Fibroblast of skin of right biceps (primary cell): ENCODE measurements at places on chromosomes 6 and 20.

DNA sequence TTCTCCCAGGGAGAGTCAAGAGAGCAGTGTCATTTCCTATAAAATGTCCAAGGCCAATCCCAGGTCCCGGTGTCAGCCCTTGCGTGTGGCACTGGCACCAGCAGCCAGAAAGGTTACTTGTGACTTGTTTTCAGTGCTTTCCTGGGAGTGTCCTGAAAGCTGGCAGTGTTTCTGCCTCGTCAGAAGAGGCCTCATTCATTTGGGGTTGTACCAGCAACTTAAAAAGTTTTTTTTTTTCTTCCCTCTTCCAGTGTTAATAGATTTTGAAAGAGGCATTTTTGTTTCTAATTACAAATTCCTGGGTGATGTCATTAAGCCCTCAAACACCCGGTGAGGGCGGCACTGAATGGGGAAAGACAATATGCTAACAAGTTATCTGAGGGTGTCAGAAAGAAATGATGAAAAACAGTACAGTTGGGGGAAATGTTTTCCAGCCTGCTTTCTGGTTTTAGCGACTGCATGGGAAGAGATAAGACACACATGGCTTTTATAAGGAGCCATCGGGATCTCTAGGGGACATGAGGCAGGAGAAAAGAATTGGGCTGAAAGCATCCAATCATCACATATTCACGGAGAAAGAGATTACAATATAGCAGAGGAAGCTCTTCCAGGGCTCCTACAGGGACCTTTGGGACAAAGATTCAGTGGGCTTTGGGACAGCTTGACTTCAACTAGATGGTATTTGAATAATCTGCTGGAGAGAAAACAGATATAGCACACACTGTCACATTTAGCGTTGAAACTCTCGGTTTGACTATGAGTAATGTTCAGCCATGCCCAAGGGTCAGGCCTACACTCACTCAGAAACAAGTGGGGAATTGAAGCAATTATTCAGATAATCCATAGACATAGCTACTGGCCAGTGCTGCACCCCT, 153.0 kb downstream of the BCAS1 start:
- DNase-seq, result peak; percentile 91

- no peak for DNase-seq
These were observed 367.2 kb downstream of the SMOC2 start for GRCh38 chr6:168808232-168808631.

DNA sequence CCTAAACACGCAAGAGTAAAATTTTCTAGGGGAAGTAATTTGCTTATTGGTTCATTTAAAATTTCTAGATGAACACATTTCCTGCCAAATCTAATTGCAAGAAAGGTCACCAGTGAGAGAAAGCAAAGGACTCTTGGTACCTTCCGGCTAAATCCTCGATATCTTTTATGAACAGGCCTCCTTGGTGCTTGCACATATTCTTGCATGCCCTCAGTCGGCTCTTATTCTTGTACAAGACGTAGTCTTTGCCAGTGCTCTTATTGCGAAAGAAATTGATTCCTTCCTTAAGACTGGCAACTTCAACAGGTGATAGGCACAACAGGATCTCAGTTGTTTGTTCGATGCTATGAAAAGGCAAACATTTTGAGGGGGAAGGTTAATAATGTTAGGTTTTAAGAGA, 141.7 kb upstream of the CARMIL1 start:
- DNase-seq, result no peak

DNA sequence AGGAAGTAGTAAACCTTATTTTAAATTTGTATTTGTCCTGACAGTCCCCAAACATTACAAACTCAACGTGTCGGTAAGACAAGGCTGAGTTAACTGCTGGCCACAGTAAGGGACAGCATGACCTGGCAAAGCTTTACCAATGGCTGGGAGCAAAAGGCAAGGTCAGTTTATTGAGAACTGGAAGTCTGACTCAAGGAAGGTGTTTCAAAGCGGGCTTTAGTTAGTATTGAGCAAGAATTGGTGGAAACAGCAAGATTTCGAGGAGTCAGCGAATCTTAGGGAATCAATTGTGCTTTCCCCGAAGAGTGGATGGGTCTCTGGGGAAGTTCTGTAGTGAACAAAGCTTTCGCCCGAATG, 885 bp upstream of the GZF1 start:
- no peak for DNase-seq

DNA sequence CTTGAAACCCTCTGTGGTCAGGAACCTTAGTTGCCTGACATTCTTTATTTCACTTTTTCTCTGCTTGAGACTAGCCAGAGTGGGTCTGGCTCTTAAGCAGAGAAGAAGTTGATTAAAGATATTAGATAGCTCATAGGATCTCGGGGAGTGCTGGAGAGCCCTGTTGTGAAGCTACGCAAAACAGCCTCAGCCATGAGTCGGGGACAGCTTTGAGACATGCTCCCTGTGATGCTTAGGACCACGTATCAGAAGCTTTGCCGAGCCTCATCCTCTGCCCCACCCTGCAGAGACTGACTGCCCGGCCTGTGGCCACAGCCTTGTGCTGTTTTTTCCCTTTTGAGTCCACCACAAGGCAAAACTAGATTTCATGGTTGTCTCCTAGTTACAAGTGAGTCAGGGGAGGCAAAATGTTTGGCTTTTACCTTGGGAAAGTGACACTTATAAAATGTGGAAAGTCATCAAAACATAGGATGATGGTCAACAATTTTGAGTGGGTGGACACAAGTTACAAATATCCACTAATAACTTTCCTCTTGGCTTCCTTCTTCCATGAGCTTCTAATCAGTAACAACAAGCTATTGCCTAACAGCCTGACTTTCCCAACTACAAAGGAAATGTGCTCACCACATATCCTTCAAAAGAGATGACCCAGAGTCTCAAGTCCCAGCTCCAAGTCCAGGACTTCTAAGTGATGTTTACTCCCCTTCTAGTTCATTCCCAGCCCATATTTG, 108.4 kb downstream of the JAG1 start:
- DNase-seq, result peak; percentile 54

- DNase-seq, result no peak
These were observed 49.6 kb downstream of the SLC2A12 start for GRCh38 chr6:134002821-134003220.

- DNase-seq, result peak; percentile 75
These were observed 44.9 kb upstream of the SUPT3H start for GRCh38 chr6:45422503-45423110.

DNA sequence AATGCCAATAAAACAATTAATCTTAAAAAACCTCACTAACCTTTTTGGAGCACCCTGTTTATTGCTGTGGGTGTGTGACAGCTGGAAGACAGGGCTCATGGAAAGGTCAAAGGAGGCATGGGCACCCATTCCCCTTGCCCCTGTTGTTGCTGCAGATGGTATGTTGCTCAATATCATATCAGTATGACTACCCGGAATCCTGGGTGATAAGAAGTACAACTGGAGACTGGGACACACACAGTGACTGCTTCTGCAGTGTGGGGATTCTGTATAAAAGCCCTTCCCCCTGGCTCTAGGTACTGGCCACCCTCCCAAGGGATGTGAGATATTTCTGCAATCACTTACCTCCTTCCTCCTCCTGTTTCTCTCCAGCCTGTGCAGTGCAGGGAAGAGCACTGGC, 47.3 kb upstream of the IL20RA start:
- DNase-seq, result no peak

GRCh38 chr20:62624325-62624690, 18.0 kb upstream of the SLCO4A1 start:
- DNase-seq, result no peak

- DNase-seq, result no peak
These were observed 129.2 kb upstream of the ECI2 start for GRCh38 chr6:4264601-4265000.

- DNase-seq, result peak; percentile 82
These were observed 55.0 kb upstream of the VSX1 start for GRCh38 chr20:25136643-25137559.

GRCh38 chr6:147057705-147058342, 146.4 kb upstream of the STXBP5 start:
- DNase-seq, result no peak

GRCh38 chr6:151665329-151665728, 142.2 kb upstream of the ESR1 start:
- DNase-seq, result no peak

GRCh38 chr6:863831-864230, 170.9 kb upstream of the EXOC2 start:
- no peak for DNase-seq

GRCh38 chr6:145137425-145137824, 597.9 kb downstream of the EPM2A start:
- DNase-seq, result peak; percentile 29

- no peak for DNase-seq
These were observed 59.6 kb downstream of the TIAM2 start for GRCh38 chr6:155054491-155055250.

- DNase-seq, result no peak
These were observed 7.6 kb upstream of the MTHFD1L start for GRCh38 chr6:150857945-150858308.

DNA sequence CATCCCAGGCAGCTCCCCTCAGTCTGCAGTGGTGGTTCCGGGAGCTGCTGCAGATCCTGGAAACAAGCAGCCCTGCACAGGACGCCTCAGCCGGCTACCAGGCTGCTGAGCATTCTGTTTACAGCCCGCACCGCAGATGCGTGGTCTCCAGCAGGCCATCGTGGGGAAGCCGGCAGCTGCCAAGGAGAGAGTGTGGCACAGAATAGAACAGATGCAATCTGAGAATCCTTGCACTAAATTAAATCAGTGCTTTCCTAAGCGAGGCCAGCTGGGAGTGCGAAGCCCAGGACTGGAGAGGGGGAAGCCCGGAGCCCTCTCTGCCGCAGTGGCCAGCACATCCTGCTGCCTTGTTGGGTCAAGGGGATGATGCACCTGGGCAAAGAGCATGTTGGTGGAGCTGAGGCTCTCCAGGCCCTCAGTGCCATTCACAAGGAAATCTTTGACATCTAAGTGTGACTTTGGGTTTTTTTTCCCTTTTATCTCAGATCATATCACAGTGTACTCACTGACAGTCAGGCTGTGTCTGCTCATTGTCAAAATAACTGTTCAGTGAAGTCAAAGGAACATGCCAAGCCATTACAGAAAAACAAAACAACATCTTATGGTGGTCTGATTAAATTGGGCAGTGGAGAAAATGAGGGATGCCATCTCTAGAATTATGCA, 118.1 kb downstream of the SYNDIG1 start:
- DNase-seq, result no peak

DNA sequence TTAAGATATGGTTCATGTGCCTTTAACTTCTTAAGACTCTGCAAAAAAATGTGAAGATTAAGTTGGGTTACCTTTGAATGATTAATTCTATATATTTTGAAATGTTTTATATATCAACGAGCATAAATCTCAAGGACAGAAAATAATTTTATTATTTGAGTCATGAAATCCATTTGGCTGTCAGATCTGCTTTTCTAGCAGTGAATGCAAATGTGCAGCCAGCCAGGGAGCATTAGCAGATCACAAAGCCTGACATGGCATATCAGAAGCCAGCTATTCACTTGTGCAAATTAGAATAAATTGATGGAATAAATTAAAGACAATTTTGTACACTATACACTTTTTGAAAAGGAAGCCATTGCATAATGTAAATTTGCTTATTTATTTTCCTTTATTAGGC, 424.3 kb downstream of the ADGRB3 start:
- no peak for DNase-seq

DNA sequence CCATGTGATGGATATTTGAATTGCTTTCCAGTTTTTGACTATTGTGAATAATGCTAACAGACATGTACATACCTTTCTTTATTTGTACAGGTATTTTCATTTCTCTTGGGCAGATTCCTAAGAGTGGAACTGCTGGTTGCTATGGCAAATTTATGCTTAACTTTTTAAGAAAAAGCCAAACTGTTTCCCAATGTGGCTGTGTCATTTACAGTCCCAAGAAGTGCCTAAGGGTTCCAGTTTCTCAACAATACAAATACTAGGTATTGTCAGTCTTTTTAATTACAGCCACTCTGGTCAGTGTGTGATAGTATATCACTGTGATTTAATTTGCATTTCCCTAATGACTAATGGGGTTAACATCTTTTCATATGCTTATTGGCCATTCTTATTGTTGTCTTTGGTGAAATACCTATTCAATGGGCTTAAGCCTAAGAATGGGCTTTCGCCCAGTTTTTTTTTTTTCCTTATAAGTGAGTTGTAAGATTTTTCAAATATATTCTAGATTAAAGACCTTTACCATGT, 10.3 kb downstream of the REPS1 start:
- no peak for DNase-seq

GRCh38 chr6:159151266-159151855, 17.8 kb upstream of the FNDC1 start:
- peak; percentile 45 for DNase-seq

DNA sequence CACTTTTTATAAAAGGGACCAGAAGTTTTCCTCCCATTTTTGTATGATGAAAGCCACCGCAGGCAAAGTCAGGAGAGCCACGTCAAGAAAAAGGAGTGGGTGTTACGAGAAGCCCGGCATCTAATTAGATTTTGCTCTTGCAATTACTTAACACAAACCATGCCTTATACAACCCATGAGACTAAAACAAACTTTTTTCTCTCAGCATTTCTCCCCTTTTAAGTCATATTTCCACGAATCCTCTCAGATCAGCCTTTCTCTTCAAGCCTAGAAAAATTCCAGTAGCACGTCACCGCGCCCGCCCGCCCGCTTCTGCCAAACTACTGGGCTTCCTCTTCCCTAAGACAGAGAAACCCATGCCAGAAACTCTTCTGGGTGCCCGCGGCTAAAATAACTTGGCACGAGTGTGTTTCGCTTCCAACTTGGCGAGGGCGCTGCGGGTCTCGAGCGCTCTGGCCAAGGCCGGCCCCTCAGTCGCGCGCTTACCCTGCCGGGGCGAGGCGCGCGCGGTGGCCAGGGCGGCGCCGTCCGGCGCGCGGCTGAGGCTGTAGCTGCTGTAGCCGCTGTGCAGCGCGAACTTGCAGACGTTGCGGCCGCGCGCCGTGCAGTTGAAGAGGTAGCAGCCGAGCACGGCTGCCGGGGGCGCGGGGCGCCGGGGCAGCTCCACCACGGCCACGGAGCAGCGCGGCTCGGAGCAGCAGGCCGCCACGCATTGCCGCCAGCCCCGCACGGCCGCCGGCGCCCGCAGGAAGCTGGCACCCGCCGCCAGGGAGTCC, 1.0 kb downstream of the LRP11 start:
- DNase-seq, result peak; percentile 66

- DNase-seq, result no peak
These were observed 12.6 kb upstream of the SLC17A5 start for GRCh38 chr6:73666393-73666792.

DNA sequence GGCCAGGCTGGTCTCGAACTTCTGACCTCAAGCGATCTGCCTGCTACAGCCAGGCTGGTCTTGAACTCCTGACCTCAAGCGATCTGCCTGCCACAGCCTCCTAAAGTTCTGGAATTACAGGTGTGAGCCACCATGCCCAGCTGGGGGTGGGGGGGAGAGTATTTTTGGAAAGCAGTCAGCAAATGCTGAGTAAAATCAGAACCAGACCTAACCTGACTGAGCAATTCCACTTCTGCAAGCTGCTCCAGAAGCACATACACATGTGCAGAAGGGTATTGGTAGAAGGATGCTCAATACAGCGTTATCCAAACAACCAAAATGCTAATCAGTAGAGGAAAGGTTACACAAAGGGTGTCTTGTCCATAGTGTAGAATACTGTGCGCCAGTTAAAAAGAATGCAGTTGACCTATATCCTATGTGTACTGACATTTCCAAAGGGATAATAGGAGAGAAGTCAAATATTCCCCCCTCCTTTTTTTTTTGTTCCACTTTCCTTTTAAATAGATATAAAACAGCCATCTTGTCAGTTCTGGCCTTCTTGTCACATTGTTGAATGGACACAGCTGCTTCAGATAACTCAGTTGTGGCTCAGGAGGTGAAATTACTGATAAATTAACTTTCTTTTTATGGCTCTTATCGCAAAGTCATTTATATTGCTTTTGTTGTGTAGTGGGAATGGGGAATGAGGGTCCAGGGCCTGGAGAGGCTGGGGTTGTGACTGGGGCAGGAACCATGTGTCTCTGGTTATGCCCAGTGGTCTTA, 74.6 kb downstream of the DTD1 start:
- DNase-seq, result no peak

GRCh38 chr6:63764318-63764916, 128.8 kb downstream of the PHF3 start:
- peak; percentile 43 for DNase-seq
